ENCODE measurements at places on chromosomes 6 and 20.

- DNase-seq: no peak
These were observed 121.7 kb downstream of the SYCP2 start for GRCh38 chr20:59811681-59812171.

DNA sequence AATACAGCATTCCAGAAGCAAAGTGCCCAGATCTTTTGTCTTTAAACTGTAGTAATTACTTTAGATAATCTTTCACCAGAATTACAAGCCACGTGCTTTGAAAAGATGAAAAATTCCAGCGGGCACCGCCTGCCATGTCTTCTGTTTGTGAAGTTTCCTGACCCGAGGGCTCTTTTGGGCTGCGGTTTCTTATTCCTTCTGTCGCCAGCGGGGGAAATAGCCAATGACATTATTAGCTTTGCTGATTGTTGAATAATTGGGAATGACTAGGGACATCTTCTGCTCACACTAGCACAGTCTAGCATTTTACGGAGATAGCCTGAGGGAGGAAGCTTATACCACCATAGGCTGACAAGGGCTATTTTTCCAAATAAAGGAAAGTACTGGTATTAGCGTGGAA is 124.7 kb downstream of the SAMD5 start:
- DNase-seq: no peak

DNA sequence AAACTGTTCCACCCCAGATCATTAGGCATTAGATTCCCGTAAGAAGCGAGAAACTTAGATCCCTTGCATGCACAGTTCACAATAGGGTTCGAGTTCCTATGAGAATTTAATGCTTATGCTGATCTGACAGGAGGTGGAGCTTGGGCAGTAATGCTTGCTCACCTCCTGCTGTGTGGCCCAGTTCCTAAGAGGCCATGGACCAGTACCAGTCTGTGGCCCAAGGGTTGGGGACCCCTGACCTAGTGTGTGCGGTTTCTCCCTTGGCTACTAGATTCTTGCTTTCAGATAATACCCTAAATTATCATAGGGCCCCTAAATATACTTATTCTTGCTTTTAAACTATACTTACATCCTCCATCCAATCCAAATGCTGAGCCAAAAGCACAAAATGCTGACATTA is 1.9 kb upstream of the GPSM3 start:
- DNase-seq: no peak

GRCh38 chr6:49933526-49933925 is 30.4 kb downstream of the DEFB114 start:
- no peak for DNase-seq

DNA sequence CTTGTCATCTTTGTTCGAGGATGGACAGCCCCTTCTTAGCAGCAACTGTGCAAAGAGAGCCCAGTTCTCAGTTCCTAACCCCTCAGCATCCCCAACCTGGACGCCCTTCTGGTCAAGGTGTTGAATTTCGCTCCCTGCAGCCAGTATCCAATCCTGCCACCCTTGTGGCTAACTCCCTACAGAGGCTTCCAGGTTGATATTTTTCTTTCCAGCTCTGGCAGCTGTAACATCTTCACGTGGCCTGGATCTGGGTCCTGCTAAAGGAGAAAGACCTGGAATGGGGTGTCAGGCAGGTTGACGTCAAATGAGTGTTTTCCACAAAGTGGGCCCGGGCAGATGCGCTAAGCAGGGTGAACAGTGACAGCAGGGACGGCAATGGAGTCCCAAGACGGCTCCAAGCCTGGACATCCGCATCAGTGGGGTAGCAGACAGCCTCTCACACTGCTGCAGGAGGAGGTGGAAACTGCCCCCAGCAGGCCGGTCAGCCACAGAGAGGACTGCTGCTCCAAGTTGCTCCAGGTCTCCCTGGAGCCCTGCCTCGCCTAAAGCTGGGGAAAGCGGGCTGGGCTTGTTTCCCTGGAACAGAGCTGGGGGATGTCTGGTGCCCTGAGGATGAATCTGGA is 1.0 kb upstream of the YTHDF1 start:
- DNase-seq: no peak

DNA sequence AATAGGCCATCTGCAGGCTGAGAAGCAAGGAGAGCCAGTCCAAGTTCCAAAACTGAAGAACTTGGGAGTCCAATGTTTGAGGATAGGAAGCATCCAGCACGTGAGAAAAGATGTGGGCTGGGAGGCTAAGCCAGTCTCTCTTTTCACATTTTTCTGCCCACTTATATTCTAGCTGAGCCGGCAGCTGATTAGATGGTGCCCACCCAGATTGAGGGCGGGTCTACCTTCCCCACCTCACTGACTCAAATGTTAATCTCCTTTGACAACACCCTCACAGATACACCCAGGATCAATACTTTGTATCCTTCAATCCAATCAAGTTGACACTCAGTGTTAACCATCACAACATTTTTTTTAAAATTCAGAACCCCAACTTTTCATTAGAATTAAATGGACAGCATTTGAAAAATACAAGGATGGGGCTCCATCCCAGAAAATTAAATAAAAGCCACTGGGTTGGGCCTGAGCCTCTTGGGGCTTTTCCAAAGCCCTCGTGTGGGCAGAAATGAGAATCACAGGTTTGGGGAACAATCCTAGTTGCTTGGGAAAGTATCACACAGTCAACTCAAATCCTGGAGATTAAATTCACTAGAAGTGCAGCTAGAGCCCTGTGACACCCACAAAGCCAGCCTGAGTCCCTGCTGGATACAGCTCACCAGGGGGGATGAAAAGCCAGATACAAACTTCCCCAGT is 2.2 kb downstream of the CLDN20 start:
- DNase-seq: no peak

GRCh38 chr6:135938576-135939207 is 87.2 kb downstream of the PDE7B start:
- DNase-seq: no peak

GRCh38 chr6:15350386-15351083 is 104.7 kb downstream of the JARID2 start:
- no peak for DNase-seq

DNA sequence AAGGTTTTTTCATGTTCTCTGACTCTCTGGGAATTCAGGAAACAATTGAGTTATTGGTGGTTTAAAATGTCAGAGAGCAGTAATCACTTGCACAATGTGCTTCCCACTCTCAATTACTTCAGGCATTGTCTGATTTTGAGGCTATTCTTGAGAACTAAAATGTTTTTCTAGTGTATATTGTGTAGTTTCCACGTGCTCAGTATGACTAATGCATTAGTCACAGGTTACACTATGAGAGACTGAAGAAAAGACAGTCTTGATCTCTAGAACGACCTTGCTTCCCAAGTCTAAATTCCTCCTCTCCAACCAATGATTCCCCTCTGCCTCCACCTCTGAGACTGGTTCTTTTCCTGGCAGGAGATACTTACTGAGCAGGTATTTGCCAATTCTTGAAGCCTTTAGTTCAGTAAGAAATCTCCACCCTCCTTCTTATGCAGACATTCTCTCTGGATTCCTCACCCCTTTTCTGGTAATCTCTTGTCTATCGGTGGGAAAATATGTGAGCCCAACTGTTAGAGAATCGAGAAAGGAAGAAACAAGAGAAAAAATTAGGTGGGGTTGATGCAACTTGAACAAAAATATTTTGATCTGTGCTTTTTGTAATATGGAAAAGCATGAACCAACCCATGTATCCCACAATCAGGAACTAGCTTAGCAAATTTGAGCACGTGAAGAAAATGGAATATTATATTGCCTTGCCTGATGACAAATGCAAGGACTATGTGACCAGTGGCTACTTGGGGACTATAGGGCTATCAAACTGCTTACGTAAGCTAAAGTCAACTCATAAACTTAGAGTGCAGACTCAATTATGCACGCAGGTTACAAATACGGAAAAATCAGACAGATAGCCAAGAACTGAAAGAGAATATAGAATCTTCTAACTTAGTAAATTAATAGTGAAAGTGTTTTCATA is 61.1 kb upstream of the SLC22A16 start:
- no peak for DNase-seq

- no peak for DNase-seq
These were observed 57.4 kb upstream of the FOXC1 start for GRCh38 chr6:1552296-1552761.

- no peak for DNase-seq
These were observed 11.9 kb downstream of the ASF1A start for GRCh38 chr6:118905851-118906250.

GRCh38 chr6:147434516-147434915 is 74.0 kb upstream of the SAMD5 start:
- no peak for DNase-seq

DNA sequence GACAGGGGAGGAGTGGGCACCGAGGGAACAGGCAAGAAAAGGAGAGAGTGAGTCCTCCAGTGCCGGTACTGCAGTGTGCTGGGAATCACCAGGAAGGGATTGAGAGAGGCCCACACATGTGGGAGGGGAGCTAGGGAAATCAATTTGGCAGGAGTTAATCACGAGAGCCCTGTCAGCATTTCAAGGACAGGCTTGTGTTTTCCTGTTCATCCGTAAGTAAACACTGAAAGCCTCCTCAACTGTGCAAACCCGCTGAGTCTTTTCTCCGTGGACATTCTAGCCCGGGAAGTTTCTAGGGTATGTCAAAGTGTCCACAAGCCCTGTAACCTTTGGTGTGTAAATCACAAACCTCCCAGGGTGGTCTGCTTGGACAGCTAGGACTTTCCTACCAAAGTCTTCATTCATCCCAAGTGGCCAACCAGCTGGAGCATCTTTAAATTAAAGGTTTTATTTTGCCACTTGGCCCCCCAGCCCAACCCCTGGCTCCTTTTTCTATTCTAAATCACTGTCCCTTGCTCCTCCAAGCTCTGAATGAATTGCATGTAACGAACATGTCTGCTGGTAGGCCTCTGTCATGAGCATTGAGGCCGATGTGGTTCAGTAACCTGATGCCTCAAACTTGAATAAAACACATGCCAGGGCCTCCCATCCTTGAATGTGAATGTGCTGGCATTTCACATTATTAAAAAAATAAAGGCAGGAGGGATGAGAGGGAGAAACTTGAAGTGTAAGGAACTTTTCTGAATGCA is 149.1 kb downstream of the ZNF217 start:
- DNase-seq: no peak

GRCh38 chr6:35725081-35725708 is 11.6 kb upstream of the ARMC12 start:
- no peak for DNase-seq

GRCh38 chr20:45238139-45238538 is 16.2 kb downstream of the SLPI start:
- DNase-seq: no peak

GRCh38 chr6:121886223-121886830 is 450.9 kb downstream of the GJA1 start:
- DNase-seq: no peak

DNA sequence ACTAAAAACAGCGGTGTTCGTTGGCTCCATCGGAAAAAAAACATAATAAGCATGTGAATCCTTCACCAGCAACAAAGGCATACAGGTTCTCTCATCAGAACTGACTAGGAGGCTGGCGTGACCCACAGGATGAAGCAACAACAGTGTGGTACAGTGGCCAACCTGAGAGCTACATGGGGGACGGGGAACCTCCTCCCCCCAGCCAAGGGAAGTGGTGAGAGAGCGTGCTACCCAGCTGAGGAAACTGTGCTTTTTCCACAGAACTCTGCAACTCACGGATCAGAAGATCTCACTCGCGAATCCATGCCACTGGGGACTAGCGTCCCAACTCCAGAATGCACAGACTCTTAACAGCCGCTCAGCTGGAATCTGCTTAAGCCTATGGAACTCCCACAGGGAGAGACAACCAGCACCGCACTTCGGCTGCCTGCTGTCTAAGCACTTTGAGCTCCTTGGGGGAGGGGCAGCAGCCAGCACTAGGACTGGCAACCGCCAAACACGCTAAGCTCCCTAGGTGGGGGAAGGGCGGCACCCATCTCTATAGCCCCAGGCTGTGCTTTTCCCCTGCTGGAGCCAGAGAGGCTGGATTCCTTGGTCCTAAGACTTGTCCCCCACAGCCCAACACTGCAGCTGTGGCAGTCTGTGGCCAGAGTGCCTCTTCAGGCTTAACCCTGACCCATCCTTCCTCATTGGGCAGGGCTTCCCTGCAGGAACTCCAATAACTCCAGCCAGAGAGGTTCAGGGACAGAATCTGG is 538.3 kb upstream of the BTBD3 start:
- DNase-seq: no peak

- no peak for DNase-seq
These were observed 56.5 kb downstream of the SHLD1 start for GRCh38 chr20:5806457-5807263.

- DNase-seq: peak; percentile 74
These were observed 59.9 kb downstream of the SULF2 start for GRCh38 chr20:47725248-47725973.

DNA sequence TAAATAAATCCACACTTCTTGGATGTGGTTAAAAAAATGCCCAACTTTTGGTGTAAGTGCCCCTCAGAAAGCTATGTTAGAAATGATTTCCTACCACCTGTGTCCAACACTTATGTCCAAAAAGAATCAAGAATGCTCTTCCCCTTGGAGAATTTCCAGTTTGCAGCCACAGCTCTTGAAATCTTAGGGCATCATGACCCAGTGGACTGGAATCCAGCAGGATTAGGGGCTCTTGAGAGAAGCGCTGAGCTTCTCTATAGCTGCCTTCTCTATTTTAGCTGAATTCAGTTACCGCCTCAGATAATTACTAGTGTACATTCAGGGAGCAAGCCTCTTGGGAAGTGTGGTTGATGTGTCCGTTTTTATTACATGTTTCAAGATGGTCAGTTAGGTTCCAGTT is 2.5 kb downstream of the PHACTR1 start:
- no peak for DNase-seq

DNA sequence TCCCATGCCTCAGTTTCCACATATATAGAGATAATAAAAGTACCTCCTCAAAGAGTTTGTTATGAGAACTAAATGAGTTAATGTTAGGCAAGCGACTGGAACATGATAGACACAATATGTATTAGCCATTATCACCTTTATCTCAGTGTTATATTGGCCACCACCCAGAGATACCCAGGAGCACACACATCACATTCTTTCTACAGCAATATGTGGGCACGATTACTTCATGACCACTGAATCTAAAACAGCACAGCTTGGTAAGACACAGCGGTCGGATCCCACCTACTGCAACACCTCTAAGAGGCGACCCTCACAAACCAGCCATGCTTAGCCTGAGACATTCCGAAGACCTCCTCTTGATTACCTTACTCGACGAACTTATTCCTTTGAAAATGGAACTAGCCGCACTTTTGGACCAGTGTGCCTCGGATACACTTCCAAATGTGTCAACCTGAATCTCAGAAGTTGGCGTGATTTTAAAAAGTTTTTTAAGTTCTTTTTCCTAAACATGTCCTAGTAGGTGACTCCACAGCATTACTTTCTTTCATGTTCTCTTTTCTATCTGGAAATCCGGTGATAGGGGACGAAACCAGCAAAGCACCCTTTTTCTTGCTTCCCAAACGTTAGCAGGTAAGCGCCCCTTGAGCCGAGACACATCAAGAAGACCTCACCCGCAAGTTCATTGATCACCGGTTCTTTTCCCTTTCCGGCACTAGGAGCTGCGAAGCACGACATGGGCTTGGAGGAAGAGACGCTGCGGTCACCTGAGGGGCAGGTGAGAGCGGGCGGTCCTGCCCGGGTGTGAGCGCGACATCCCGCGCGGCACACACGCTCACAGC is 923 bp downstream of the GMDS start:
- DNase-seq: no peak
